ENCODE measurements at places on chromosomes 6 and 20.

GRCh38 chr6:151490996-151491395 lies 2.8 kb upstream of the CCDC170 start:
- no peak for DNase-seq

DNA sequence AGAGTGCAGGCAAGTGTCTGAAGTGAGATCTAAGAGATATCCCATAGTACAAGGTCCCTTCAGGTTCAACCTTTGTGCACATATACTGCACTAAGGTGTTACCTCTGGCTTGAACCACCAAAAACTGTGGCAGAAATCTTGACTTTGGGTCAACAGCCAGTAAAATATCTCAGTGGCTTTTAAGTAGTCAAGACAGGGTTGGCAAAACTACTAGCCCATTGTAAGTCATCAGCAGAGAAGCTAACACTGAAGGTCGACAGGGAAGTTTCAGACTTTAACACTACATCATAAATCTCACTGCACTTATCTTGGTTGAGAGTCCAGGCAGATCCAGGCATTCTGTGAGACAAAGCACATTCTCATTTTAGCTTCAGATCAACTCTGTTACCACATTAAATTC lies 1684.7 kb downstream of the HACE1 start:
- DNase-seq, result no peak

DNA sequence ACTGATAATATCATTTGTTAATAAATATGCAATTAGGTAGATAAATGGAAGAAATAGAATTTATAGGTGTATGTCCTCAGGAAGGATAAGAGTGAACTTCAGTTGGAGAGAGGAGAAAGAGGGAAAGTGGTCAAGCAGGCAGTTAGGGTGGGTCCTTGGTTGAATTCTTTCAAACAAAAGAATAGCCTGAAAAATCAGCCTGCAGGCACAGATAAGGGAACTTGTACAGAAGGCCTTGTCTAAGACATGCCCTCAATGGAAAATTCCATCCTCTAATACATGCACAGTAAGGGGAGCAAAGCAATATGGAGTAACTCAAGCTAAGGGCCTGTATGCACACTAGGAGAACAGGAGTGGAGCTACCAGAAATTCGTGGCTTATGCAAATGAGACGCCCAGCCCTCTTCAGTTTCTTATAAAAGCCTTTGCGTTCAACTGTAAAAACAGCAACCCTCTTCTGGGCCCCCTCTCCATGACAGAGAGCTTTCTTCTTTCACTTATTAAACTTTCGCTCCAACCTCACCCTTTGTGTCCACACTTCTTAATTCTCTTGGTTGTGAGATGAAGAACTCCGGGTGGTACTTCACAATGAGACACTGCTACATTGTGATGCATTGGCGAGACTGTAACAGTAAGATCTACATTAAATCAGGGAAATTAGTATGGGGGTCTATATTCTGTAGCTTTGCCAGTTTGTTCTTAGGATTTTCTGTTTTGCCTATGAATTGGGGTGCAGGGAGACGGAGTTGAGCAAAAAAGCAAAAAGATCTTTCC lies 147.0 kb downstream of the HS3ST5 start:
- no peak for DNase-seq

- no peak for DNase-seq
Measured at GRCh38 chr20:32635764-32636163, 38.0 kb downstream of the C20orf203 start.

GRCh38 chr6:13572240-13572639 lies 2.2 kb upstream of the SIRT5 start:
- DNase-seq, result no peak

- DNase-seq, result no peak
Measured at GRCh38 chr6:132865364-132865763, 51.0 kb downstream of the RPS12 start.

- DNase-seq, result no peak
Measured at GRCh38 chr20:15302075-15302474, 964.7 kb upstream of the FLRT3 start.

- DNase-seq, result peak; percentile 62
Measured at GRCh38 chr6:31821301-31822035, 6.1 kb upstream of the HSPA1B start.

DNA sequence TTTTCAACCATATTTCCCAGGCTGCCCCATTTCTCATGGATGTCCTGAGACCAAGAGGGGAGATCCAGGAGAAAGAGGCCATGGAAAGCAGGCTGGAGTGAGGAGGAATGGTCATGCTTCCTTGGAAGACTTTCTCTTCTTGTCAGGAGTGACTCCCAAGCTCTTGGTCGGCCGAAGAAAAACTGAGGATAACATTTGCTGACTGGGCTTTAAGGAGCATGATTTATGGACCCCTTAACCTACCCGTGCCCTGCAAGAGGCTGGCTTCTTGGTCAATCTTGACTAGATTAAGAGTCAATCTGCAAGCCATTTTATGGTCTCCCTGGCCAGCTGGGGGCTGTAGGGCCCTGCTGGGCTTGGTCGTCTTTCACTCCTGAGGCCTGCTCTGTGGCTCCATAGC lies 22.8 kb downstream of the ADGRF4 start:
- DNase-seq, result no peak

DNA sequence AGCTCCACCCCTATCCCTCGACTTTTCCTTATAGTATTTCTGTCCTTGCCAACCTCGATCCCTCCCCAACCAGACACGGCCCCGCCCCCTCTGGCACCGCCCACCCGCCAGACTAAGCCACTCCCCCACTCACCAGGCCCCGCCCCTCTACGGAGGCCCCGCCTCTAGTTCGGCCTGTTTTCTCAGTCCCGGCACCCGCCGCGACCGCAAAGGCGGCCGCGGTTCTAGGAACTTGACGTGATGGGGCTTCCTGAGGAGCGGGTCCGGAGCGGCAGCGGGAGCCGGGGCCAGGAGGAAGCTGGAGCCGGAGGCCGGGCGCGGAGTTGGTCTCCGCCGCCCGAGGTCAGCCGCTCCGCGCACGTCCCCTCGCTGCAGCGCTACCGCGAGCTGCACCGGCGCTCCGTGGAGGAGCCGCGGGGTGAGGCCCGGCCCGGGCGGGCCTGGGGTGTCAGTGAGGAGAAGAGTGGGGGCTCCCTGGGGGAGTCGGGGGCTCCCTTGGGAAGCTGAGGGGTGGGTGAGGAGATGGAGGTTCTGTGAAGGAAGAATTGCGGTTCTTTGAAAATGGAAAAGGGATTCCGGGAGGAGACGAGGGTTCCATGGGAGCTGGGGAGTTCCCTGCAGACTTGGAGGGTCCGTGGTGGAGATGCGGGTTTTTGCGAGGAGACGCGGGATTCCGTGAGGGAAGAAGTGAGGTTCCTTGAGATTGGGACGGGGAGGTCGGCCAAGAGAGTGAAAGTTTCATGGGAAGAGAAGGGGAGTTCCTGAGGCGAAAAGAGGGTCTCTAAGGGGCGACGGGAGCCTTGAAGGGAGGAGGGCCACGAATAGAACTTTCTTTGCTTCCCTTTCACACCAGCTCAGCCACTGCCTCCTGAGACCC lies at the start of gene ACSS2:
Gene ACSS2 (plus strand): TSS at position 207 of the 877 bp plus-strand sequence. CDS start 34 bp downstream, at position 241.
- no peak for DNase-seq

- DNase-seq, result no peak
Measured at GRCh38 chr6:134636186-134636799, 313.6 kb downstream of the ALDH8A1 start.

- DNase-seq, result no peak
Measured at GRCh38 chr20:54342258-54342920, 133.0 kb upstream of the DOK5 start.

DNA sequence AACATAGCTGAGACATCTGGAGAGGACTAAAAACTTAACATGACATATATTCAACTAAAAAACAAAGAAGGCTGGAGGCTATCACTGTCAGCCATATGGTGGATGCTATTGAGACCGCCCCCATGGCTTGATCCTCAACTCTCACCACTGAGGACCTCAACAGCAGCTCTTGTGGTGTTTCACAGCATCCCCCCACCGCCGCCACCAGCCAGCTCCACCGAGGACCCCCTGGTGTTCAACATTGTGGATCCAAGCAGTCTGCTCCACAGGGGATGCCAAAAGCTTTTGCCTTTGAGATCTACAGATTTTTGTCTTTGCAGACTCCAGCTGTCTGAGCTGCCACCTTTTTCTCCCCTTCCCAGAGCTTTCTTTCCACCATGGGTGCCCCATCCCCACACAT lies 64.6 kb downstream of the NUS1 start:
- DNase-seq, result no peak

DNA sequence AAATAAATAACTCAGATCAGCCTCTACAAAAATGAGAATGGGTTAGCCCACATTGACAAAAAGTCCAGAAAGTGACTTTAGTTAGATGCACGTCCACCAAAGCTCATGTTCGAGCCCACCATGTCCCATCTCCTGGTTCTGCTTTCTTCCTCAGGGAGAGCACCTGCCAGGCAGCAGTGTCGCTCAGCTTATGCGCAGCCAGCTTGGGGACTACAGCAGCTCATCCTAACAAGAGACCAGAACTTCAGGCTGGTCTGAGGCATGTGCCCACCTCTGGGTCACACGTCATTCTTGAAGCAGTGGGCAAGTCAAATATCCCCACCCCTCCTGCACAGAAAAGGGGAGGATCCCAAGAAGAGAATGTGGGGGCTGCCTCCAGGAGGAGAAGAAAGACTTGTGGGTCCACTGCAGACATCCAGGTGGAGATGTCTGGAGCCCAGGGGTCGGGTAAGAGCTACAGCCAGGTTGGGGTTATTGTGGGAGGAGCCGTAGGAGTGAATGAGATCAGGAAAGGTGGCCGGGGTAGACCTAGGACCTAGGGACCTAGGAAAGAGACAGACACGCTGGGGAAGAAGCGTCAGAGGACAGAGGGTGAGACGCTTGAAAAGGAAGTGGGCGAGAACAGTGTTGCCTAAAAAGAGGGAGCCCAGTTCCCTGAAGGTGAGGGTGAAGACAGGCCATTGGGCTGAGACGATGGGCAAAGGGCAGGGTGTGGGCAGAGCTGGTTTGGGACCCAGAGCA lies 52.5 kb downstream of the SSR1 start:
- DNase-seq, result no peak

DNA sequence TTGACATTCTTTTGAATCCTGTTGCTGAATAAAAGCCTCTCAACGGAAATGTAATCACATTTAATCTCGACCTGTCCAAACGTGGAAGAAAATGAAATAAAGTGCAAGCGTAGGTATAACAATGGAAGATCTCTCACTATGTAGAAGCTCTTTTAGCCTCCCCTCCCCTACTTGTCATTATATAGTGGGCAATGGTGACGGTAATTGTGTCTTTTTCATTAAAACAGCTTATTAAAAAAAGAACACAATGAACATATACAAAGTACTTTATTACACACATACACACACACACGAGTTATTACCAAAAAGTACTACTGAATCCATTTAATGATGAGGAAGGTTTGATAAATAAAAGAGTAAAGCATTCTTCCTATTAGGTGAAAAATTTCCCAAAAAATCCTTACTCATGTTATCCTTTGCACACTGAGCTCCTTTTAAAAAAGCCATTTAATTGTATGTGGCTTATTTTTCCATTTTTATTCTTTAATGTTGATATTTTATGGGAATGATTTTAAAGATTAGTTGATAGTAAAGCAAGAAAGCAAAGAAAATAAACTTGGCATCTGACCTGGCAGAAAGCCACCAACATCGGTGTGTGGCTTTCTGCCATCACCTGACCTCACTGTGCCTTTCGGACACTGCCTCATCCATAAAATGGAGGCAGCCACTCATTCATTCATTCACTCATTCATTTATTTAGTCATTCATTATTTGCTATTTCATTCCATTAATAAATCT lies 493 bp upstream of the SGK1 start:
- DNase-seq, result no peak

DNA sequence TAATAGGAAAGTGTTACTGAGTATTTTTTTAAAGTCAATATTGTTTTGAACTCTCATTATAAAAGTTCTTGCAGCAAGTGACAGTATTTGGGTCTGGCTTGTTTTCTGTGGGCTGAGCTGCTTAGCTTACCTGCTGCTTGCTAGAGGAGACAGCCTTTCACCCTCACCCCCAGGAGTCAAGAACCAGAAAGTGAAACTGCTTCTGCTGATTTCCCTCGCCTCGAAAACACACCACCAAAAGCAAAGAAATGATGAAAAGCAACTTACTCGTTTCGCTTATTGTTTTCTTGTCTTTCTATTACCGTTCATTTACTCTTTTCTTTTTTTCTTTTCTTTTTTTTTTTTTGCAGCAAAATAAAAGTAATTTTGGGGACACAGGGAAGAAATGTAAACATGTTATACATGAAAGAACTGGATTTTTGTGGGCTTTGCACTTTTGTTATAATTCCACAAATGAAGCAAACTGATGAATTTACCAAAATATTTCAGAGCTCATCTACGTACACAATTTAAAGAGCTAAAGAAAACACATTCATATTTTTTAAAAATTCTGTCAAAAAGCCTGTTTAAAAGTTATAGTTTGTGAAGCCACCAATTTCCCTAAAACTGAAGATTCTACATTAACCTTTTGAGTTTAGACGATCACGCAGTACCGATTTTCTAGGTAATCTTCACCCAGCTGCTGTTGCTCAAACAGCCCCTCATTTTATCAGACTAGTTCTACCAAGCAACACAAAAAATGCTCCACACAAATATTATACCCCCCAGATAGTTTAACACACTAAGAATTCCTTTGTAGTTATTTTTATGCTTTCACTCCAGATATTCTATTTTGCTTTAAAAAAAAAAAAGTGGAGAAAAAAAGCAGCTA lies 1.7 kb downstream of the SCML4 start:
- DNase-seq, result no peak

DNA sequence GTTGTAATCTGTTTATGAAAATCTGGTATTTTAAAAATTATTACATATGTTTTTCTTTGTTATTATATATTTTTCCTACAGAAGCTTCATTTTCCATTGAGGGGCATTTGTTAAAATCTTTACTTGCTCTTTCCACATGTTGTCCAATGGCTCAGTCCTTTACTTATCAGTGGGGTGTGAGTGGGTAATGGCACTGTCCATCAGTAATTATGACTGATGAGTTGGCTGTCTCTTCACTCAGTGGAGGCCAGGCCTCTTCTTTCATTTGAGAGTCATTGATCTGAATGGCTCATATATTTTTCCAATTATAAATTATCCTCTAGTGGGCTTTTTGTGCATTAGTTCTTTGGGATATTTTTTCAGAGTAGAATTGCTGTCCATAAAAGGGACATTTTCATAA lies 45.7 kb downstream of the FARS2 start:
- no peak for DNase-seq

- no peak for DNase-seq
Measured at GRCh38 chr6:131823276-131823902, 15.6 kb downstream of the ENPP1 start.

DNA sequence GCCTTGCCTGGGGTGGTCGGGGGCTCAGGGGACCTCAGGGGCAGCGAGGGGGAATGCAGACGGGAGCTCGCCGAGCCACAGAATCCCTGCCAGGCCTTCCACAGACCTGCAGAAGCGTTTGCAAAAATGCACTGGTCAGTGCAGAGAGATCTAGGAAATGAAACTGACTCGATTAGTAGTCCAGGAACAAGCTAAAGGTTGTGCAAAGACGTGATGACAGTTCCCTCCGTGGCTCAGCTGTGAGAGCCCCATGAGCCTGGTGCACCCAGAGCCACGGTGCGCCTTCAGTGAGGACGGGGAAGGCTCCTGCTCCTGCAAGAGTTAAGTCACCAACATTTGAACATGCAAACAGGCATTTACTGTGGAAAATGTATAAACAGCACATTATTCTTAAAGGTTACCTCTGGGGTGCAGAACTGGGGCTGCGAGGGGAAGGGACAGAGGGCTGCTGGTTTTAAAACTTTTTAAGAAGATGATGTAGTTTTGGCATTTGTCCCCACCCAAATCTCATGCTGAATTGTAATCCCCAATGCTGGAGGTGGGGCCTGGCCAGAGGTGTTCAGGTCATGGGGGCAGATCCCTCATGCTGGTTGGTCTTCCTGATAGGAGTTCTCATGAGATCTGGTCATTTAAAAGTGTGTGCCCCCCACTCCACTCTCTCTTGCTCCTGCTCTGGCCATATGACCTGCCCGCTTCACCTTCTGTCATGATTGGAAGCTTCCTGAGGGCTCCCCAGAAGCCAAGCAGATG lies 147.3 kb downstream of the DLL1 start:
- DNase-seq, result no peak
